Activated CD8-positive, alpha-beta memory T cell treated with anti-CD3 and anti-CD28 coated beads for 48 hours (primary cell): ENCODE measurements at places on chromosomes 2 and 18.

DNA sequence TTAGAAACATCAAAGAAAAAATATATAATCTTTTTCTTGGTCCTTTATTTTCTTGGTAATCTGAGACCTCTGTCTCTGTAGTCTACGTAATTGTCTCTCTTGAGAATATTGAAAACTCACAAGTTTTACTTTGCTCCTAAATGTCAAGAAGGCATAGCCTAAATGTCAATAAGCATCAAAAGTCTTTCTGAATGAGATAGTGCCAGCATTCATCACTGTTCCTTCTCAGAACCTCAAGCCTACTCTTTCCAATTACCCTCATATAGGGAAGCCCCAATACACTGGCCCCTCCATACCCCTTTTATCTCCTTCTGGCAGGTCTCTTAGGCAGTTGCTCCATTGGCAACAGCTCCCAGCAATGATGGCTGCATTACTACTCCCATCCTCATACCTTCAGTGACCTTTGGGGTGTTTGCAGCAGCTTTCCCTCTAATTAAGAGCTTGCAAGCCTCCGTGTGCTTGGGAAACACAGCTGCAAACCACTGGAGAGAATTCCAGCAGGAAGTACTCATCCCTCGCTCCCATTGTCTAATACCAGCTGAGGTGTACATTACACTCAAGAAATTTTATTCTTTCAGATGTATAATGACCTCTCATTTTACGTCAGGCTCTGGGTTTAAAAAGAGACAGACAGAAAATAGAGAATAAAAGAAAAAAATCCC is 95.8 kb downstream of the KYNU start:
- DNase-seq: no peak

DNA sequence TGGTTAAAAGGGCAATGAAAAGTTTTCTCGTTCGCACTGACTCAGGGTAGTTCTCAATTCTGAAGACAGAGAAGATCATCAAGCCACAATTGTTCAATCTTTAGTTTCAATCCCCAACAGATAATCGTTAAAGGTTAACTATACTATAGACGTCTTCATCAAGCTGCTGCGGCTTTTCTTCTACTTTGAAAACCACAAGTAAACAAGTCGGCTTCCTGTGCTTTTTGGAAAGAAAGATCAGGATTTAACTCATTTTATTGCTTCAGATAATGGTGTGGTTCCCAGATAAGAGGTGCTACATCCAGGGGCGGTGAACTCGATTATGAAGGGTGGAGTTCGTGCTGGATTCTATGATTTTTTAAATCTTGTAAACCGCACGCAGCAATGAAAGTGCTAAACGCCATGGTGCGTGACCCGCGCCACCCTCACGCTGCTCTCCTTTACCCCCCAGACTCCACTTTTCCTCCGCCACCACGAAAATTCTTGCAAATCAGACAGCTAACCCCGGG is 545 bp upstream of the CDCA7 start:
- DNase-seq: no peak

DNA sequence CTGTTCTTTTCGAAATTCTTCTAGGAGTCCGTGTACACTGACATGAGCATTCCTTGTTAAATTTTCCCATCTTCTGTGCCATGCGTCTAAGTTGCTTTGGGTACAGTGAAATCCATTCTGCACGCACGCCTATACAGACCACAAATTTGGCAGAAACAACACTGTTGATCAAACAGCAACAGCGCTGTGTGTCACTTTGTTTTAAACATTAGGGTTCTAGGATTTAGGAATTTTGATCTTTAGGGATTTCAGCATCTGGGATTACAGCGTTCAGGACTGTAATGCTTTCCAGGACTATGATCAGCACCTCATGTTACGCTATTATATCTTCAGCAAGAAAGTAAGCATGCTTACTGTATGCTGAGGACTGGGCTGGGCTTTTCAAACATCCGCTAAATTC is 47.1 kb upstream of the FHL2 start:
- DNase-seq: no peak

DNA sequence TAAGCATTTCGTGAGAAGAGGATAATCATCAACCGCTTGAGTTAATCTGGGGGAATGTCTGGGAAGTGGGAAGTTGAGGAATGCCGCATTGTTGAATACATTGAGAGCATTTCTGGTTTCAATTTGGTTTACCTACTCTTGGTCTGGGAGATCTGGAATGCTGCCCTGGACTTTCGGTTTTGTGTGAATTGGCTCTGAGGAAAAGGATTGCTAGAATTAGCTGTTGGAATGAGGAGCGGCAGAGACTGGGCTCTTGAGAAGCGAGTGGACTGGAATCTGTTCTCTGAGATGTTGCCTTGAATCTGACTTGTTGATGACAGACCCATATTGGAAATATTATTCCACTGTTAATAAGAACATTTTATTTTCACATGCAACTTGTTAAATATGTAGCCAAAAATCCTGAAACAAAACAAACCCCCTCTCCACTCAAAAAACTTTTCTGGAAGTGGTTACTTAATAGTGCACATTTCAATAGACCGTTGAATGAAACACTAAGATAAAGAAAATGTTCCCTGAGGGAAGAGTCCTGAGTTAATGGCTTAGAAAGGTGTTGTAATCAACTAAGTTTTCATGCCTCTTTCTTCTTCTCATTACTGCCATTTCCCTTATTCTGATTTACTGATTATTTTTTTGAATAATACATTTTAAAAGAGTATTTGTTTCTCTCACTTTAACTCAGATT is 50.8 kb downstream of the PTPRM start:
- DNase-seq: no peak

- DNase-seq: no peak
These were observed 291.3 kb downstream of the BCL11A start for GRCh38 chr2:60262178-60262577.

GRCh38 chr2:74702001-74702715 is 48.1 kb downstream of the SEMA4F start:
- DNase-seq: no peak

DNA sequence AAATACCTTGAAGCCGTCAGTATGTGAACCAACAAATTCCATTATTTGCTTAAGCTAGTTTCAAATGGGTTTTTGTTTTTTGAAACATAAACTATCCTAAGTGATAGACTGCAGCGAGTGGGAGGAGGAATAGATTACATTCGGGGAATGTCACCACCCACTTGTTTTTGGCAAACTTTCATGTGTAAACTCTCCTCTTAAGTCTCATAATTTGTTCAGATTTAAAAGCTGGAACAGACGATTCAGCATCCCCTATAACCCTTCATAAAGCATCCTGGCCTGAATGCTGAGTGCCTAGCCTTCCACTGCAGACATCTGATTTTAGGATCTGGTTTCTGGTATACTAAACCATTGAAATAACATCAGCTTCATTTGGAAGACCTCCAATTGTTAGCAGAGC is 51.0 kb downstream of the CPO start:
- DNase-seq: no peak

DNA sequence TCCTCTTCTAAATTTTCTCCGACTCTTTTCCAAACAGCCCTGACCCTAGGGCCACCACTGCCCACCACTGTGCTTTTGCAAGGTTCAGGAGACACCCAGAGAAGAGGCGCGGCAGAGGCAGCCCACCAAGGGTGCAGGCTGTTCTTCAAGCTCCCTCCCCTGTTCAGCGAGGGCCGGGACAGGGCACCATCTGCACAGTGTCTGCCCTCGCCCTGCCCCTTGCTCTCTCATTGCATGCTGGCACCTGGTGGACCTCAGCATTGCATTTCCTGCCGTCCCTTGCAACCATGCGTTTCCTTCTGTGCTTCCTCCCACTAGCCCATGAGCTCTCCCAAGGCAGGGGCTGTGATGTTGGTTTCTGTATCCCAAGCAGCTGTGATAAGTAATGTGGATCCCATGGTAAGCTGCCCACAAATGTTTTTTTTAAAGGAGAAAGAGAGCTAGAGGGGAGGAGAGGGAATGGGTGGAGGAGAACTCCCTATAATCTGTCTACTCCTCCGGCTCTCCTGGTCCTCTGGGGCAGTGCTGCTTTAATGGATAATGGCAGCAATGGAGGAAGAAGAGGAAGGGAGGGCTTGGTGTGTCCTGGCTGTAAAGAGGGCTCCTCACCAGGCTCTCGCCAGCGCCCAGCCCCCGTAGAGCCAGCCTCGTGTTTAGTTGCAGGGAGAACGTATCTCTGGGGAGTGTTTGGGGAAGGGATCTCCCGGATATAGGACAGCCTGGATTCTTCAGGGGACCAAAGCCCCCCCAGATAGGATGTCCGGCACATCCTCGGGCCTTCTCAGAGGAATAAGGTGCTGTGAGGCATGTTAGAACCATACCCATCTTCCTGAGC is 15.6 kb upstream of the YWHAQ start:
- DNase-seq: no peak

- no peak for DNase-seq
These were observed 162.7 kb upstream of the COL3A1 start for GRCh38 chr2:188811522-188811921.

DNA sequence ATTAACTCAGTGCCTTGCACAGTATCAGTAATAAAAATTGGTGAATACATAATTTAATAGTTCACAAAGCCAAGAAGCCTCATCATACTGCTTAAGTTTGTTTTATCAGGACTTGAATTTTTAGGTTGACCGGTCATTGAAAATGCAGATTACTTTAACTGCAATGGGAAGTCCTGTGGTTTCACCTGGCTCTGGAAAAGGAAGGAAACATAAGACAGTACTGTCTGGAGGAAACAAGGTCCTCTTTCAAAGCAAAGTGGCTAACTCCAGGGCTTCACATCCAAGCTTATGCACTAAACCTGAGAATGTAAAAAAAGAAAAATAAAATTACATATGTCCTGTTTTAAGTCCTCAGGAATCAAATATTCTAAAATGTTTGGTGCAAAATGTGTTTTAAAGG is 119.7 kb downstream of the DLGAP1 start:
- no peak for DNase-seq
